Nasal cavity respiratory epithelium epithelial cell of viscerocranial mucosa (primary cell): ENCODE measurements at places on chromosomes 3 and 15. TPM values are rescaled to one million over a fixed set of nuclear protein-coding genes. Genes with fewer than 3 reads are reported as not detected.

Gene TRIM42
- not detected in 2 replicates for total RNA-seq

Gene LYZL4
- total RNA-seq, result not detected in 2 replicates

Gene RPL39L
- 11.2 and 21.2 TPM in 2 replicates for total RNA-seq

Gene THRB
- total RNA-seq, result 7.5 and 14.2 TPM in 2 replicates

Gene AADACL2
- not detected in 2 replicates for total RNA-seq

Gene GOLGA8S
- total RNA-seq, result under 0.01 TPM in 1 of 2 replicates, not detected in the other

Gene TGM5
- total RNA-seq, result 1.0 and 1.5 TPM in 2 replicates

Gene ITPKA
- total RNA-seq, result 1.00 and 1.7 TPM in 2 replicates

Gene PLSCR5
- not detected in 2 replicates for total RNA-seq

Gene MNS1
- not detected in 2 replicates for total RNA-seq

Gene PPP1R14D
- total RNA-seq, result not detected in 2 replicates

Gene PARP14
- 17.8 and 67.0 TPM in 2 replicates for total RNA-seq

Gene BTLA
- under 0.01 and 0.07 TPM in 2 replicates for total RNA-seq

Gene PAQR9
- total RNA-seq, result not detected in 2 replicates

Gene CACNA1D
- under 0.01 and 0.14 TPM in 2 replicates for total RNA-seq

Gene ST3GAL6
- total RNA-seq, result 1.4 and 4.3 TPM in 2 replicates

Gene PRR20G
- total RNA-seq, result not detected in 2 replicates

Gene DNAH12
- under 0.01 and 0.21 TPM in 2 replicates for total RNA-seq

Gene AP3B2
- total RNA-seq, result under 0.01 and 2.1 TPM in 2 replicates

Gene LRRC34
- 0.34 and 0.43 TPM in 2 replicates for total RNA-seq

Gene KNG1
- total RNA-seq, result not detected in 2 replicates

Gene CNTN4
- total RNA-seq, result 0.28 TPM in 1 of 2 replicates, not detected in the other

Gene C3orf20
- total RNA-seq, result not detected in 2 replicates

Gene ATP13A5
- total RNA-seq, result 0.07 TPM in 1 of 2 replicates, not detected in the other

Gene ADAMTS7
- 0.34 and 5.0 TPM in 2 replicates for total RNA-seq

Gene GOLGA6L7
- not detected in 2 replicates for total RNA-seq

Gene PLD1
- total RNA-seq, result 13.3 and 32.7 TPM in 2 replicates

Gene SLCO2A1
- under 0.01 TPM in 2 replicates for total RNA-seq

Gene PEX5L
- total RNA-seq, result under 0.01 and 0.14 TPM in 2 replicates

Gene WNT5A
- total RNA-seq, result 7.5 and 11.9 TPM in 2 replicates

Gene LTK
- total RNA-seq, result under 0.01 TPM in 1 of 2 replicates, not detected in the other

Gene SOX14
- total RNA-seq, result not detected in 2 replicates

Gene LDHAL6B
- not detected in 2 replicates for total RNA-seq

Gene ACP3
- 0.34 and 5.0 TPM in 2 replicates for total RNA-seq

Gene POLR2M
- total RNA-seq, result 131 and 362 TPM in 2 replicates

Gene EHHADH
- 2.7 and 5.6 TPM in 2 replicates for total RNA-seq

Gene THBS1
- total RNA-seq, result 231 and 276 TPM in 2 replicates

Gene ZNF662
- 1.2 and 1.7 TPM in 2 replicates for total RNA-seq
